ENCODE measurements at places on chromosomes 5 and 9.

DNA sequence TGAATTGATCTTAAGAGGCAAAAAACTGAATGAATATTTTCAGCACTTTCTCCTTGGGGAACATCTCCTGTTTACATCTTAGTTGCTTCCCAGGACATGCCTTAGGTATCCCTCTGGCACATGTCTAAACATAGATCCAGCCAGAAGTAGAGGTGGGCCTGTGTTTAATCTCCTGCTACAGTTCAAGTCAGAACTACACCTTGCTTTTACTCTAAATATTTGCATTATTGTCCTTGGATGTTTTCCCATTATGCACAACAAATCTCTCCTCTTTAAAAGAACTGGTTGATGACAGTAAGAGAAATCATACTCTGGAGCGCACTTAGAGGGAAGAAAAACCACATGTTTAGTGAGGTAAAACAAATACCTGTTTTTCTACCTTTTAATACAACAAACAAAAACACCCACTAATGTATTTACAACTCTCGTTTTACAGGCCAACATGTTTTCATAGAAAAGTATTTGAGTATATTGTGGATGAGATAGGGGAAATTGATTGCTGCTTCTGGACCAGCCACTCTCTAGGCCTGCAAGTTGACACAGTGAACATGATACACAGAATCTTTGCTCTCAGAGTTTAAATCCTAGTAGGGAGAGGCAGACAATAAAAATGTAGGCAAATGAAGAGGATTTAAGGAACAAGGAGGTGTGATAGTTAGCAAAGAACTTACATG is 32.3 kb downstream of the TNFAIP8 start:
- DNase-seq = no peak

GRCh38 chr9:95030920-95031642 is 286.4 kb downstream of the FANCC start:
- DNase-seq = no peak

DNA sequence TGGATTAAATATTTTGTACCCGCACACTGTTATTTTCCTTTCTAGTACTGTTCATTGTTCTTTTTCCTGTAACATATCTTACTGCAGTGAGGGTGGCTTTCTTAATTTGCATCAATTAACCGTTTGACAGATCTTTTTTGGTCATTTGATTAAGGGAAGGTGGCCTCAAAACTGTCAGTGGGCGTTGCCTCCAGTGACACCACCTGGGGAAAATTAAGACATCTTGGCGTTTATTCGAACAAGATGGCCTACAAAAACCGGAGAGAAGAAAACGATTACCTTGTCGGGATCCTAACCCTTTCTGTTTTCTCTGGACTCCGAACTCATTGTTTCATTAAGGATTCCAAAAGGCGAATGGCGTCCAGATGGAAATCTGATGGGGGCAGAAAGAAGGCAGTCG is 2.0 kb downstream of the BASP1 start:
- no peak for DNase-seq

DNA sequence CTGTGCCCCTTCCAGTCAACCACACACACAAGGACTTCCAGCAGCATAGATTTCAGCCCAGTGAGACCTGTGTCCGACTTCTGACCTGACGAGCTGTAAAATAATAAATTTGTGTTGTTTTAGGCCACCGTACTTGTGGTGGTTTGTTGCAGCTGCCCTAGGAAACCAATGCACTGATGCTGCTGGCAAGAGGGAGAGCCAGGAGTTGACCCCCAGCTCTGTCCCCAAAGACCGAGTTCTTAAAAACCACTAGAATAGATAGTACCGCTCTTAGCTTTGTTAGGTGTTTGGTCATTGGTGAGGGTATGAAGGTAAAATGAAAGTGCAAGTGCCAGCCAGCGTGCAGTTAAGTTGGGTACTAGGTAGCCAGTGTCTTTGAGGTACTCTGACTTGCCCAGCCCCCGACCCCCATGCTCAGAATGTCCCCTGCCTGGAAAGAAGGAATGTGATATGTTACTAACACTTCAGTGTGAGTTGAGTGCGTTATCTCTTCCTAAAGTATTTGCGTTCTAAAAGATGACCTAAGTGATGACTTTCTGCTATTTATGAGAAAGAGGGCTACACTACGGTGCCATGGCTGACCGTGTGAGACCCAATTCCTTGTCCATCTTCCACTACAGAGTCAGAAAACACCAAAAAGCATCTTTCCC is 185.6 kb downstream of the AOPEP start:
- DNase-seq = no peak

DNA sequence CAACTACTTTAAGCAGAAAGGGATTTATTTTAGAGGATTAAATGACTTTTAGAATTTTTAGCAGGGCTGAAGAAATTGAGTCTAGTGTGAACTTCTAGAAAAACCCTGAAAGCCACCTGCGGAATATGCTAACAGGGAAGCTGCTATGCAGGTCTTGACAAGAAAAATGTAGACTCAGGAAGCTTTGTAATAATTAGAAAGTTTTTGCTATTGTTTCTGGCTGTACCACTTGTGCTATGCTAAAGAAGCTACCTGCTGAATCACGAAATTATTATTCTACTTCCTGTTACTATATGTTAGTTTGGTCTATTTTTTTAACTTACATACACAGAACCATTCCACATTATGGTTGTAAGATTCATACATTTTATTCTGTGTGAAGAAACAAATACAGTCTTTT is 74.0 kb upstream of the CHSY3 start:
- no peak for DNase-seq

DNA sequence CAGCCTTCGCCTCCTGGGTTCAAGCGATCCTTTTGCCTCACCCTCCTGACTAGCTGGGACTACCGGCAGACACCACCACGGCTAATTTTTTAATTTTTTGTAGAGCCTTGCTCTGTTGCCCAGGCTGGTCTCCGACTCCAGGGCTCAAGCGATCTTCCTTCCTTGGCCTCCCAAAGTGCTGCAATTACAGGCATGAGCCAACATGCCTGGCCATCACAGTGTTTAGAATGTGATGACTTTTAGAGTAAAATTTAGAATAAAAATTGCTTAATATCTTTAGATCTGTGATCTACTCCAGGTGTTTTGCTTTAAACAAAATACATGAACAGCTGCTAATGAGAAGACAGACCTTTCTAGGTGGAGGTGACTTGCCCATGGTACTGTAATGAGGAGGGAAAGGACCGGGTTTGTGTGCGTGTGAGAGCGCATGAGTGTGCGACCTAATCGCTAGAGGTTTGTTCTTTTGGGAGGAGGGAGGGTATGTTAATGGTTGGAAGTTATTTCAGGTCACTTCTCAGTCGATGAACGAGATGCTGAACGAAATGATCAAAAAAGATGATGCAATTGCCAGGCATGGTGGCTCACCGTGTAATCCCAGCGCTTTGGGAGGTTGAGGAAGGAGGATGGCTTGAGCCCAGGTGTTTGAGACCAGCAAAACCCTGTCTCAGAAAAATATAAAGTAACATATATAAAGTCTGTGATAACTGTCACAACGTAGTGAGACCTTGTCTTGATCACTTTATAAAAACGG is 2.0 kb downstream of the CNOT6 start:
- DNase-seq = no peak

GRCh38 chr5:92835712-92836111 is 745.3 kb downstream of the NR2F1-AS1 start:
- DNase-seq = no peak

GRCh38 chr9:21653589-21653988 is 148.8 kb upstream of the MTAP start:
- DNase-seq = no peak

DNA sequence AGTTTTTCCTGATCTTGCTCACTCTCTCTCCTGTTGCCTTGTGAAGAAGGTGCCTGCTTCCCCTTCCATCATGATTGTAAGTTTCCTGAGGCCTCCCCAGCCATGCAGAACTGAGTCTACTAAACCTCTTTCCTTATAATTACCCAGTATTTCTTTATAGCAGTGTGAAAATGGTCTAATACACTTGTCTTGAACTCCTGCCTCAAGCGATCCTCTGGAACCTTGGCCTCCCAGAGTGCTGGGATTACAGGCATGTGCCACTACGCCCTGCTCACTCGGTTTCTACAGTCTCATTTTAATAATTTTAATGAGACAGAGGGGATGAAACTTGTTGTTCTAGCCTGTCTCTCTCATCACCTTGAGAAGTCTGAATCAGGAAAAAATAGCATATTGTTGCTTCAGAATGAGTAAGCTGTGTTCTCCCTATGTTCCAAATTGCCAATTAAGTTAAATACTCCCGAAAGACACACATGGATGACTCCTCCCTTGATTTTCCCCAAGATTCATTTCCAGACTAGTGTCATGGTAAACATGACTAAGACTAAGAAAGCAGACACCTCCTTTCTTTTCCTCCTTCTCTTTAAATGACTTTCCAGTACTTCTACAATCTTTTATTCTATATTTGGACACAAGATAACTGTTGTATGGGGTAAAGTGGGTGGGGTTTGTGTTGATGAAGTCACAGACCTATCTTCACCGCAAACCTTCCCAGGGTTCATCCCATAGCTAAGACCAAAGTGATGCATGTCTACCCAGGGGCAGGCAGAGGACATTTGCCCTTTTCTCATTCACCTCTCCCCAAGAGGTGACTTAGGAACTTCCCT is 7.8 kb upstream of the DNAJC18 start:
- DNase-seq = no peak

GRCh38 chr5:17177501-17178372 is 39.7 kb upstream of the BASP1 start:
- no peak for DNase-seq

GRCh38 chr5:1801967-1802295 is 724 bp downstream of the NDUFS6 start:
- DNase-seq = peak; percentile 71
